Fibroblast of gingiva (primary cell): ENCODE measurements at places on chromosomes 6 and 20.

- DNase-seq, result no peak
Observed at GRCh38 chr6:5729080-5729434, 277.7 kb downstream of the NRN1 start.

DNA sequence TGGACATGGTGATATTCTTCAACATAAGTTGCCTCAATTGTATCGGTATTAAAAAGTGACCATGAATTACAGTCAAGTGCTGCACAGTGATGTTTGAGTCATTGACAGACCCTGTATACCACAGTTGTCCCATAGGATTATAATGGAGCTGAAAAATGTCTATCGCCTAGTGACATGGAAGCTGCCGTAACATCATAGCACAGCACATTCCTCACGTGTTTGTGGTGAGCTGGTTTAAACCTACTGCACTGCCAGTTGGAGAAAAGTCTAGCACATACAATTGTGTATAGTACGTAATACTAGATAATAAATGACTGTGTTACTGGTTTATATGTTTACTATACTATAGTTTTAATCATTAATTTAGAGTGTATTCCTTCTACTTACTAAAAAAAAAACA is 150.2 kb downstream of the CDH26 start:
- no peak for DNase-seq

- DNase-seq, result no peak
Observed at GRCh38 chr20:58981628-58982364, 740 bp downstream of the NELFCD start.

DNA sequence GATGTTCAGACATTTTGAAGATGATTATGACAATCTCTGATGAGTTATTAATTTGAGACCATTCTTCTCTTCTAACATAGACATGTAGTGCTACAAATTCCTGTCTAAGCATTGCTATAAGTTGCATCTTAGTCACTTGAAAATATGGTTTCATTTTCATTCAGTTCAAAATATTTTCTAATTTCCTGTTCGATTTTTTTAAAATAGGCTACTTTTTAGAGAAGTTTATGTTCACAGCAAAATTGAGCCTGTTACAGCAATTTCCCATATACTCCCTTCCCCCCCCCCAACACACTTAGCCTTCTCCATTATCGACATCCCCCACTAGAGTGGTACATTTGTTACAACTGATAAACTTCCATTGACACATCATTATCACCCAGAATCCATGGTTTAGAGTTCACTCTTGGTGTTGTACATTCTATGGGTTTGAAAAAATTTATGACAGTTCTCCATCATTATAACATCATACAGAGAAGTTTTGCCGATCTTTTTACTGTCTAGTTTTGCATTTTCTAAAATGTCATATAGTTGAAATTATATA is 31.2 kb downstream of the PLAGL1 start:
- DNase-seq, result no peak

DNA sequence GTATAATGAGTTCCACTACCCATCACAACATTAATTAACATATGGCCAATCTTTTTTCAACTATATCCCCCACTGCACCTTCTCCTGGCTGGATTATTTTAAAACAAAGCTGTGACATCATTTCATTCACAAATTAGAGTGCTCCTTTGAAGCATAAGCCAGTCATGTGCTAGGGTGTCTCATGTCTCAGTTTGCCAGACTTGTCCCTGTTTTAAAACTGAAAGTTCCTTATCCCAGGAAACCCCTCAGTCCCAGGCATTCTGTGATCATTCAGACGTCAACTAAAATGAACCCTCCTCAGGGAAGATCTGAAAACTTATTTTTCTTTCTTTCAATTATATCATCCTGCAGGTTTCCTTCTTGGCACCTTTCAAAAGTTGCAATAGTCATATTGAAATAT is 29.3 kb upstream of the LOC128125822 start:
- no peak for DNase-seq

- DNase-seq, result no peak
Observed at GRCh38 chr6:140289186-140289585, 914.7 kb upstream of the CITED2 start.

DNA sequence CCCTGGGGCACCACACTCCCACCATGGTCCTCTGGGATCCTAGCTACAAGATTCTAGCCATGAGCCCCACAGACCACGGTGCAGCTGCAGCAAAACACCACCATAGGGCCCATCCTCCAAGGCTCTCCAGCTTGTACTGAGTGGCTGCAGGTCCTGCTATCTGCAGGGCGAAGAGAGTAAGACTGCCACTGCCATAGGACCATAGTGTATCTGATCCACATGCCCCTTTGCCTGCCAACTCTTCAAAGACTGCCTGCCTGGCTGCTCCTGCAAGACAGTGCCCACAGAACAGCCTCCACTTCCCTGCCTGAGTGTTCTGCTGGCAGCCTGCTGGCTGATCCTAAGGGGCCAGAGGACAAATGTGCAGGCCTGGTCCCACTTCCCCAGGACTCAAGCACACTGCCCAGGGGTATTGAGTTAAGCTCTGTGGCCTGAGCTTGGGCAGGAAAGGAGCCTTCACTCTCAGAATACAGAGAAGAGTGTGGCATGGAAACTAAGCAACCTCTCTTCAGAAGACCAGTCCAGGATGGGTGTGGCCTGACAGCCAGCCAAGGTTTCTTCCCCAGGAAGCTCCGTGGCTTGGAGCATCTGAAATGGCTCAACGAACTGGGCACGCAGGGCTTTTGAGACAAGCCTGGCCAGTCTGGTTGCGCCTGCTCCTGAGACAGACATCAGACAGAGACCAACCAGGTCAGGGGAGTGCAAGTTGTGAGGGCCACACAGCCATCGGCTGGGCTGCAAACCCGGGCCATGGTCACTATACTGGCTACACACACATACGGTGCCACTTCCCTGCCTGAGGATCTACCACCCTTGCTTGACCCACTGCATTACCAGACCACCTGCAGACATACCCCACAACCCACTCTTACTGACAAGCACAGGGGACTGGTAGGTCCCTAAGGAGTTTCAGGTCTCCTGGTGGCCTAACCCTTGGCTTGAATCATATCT is 54.5 kb downstream of the RNGTT start:
- peak; percentile 6 for DNase-seq

- peak; percentile 39 for DNase-seq
Observed at GRCh38 chr6:111888928-111889695, 15.9 kb upstream of the FYN start.

GRCh38 chr20:16517946-16518783 is 55.1 kb downstream of the KIF16B start:
- peak; percentile 42 for DNase-seq

GRCh38 chr6:108630050-108630714 is 69.5 kb downstream of the FOXO3 start:
- DNase-seq, result no peak

- DNase-seq, result no peak
Observed at GRCh38 chr6:136975089-136975715, 53.1 kb downstream of the SLC35D3 start.

GRCh38 chr6:106629103-106629858 is at the start of the genes QRSL1 and RTN4IP1:
TSS of gene QRSL1 (plus strand) at chr6:106629578. CDS start at chr6:106629682, 104 bp downstream.
TSS of gene RTN4IP1 (minus strand) at chr6:106629498. CDS start at chr6:106629021, 477 bp downstream.
- peak; percentile 86 for DNase-seq

GRCh38 chr6:118444796-118445195 is 103.3 kb upstream of the PLN start:
- DNase-seq, result no peak

- no peak for DNase-seq
Observed at GRCh38 chr6:170095273-170095981, 195.5 kb downstream of the DLL1 start.

DNA sequence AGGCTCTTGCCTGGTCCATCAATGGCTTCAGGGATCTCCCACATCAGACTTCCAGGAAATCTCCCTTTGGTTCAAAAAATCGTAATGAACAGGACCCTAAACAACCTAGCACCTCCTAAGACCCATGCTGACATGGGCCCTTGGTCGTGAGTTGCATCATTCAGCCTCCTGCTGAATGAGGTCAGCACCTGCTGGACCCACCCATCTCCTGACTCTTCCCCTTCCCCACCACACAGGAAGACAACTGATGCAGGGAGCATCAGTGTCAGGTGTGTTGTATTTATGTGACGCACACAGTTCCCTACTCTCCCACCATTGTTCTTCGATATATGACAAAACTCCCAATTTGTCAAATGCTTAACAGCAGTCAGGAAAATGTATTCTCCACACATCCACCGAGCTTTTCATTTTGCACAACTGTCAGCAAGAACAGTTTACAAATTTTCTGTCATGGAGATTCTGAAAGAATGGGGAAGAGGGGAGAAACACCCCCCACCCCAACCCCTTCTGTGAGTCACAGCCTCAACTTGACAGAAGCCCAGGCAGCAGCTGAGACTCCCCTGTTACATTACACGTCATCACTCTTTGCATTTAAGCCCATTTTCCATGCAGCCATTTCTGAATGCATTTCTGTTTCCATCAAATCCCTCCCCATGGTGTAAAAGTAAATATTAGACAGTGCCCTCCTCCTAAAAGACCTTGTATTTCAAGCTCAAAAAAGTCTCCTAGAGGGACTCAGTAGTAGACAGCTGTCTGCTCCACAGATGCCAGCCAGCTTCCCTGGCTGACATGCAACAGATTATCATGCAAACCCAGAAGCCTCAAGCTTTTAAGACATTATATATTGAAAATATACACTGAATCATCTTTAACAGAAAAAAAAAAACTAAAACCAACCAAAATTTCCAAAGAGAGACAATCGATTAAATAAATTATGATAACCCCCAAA is 577.5 kb downstream of the PTPRT start:
- DNase-seq, result no peak

GRCh38 chr6:167652701-167653095 is 174.0 kb upstream of the AFDN start:
- no peak for DNase-seq

- no peak for DNase-seq
Observed at GRCh38 chr6:17663226-17663625, 43.5 kb downstream of the NUP153 start.

- DNase-seq, result no peak
Observed at GRCh38 chr6:169868458-169868857, 117.0 kb downstream of the ERMARD start.

DNA sequence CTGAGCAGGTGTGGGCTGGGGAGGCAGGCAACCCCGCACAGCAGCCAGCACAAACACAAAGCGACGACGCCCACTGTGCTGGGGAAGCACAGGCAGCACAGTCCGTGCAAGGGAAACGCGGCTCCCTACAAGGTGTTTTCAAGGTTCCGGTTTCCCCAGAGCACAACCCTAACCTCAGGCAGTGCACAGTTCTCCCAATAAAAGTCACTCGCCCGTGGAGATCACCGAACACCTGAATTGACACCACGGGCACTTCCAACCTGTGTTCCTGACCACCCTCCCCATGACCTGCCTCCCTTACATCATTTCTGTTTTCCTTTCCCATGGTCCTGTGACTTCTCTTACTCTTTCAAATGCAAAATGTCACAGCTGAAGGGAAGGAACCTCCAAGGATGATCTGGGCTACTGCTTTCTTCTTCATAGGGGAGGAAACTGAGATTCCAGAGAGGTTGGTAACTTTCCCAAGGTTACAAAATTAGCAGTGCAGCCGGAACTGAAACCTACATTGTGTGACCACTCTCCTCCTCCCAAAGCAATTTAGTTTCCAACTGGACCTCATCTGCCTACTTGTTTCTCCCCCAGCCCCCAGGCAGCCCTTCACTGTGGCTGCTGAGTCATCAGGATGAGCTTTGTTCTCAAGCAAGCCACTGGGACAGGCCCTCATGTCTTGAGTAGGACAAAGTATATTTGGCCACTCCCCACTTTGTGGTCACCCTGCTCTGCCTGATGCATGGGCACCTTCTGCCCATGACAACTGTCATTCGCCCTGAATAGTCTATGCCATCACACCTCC is 125.3 kb downstream of the ATXN1 start:
- DNase-seq, result no peak
